ENCODE measurements at places on chromosomes 2 and 18.
A peak's percentile ranks its signal among the peaks of the same experiment; 100 is the strongest.

GRCh38 chr2:13533524-13533922, 816.8 kb downstream of the TRIB2 start:
- DNase-seq: no peak

- no peak for DNase-seq
Observed at GRCh38 chr2:45458909-45459563, 152.0 kb downstream of the SRBD1 start.

DNA sequence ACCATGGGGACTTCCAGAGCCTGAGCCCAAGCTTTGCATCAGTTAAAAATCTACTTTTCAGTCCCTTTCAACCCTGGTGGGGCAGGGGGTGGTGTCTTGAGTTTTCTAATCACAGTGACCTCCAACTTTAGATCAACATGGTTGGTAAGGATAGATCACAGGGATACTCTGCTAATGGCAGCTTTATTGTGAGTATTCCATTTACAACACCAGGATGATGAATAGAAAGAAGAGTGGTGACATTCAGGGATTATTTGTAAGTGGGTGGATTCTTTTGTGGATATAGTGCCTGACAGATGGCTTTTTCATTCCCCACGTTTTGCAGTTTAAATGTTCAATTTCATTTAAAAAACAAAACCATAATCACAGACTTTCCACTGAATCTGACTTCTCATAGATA, 51.3 kb downstream of the ZNF532 start:
- DNase-seq: no peak

GRCh38 chr2:120252225-120253020, at the start of gene RALB:
RALB (plus strand) TSS chr2:120252852; CDS start chr2:120278665, 25,813 bp downstream.
- peak; percentile 99 for DNase-seq

DNA sequence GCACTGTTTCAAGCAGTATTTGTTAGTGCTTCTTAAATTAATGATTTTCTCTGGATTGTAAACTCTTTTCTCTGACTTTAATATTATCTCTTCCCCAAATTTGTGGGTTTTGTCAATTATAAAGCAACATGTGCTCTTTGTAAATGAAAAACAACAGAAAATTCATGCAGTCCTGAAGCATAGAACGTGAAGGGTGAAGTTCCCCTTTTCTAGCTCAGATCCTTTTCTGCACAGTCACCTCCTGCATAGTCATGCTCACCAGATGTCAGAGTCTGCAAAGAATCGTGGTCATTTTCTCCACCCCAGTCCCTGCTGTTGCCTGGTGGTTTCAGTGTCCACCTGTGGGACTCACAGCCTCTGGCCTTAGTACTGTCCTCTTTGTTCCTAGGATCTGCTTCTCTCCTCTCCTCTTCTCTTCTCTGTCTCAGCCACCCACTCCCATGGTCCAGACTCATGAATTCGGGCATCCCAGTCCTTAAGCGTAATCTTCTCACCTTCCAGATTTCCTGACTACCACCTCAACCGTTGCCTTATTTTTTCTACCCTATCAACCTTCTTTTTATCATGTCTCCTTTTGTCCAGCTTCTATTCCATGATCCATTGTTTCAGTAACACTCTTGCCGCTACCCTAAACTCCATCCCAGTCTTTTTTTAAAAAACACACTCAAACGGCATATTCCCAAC, 229.1 kb downstream of the RTP5 start:
- DNase-seq: no peak

GRCh38 chr2:105518897-105519296, 120.0 kb upstream of the FHL2 start:
- no peak for DNase-seq

GRCh38 chr2:36450466-36451196, 95.1 kb downstream of the CRIM1 start:
- DNase-seq: no peak

- no peak for DNase-seq
Observed at GRCh38 chr2:62506421-62506750, 391 bp upstream of the TMEM17 start.

DNA sequence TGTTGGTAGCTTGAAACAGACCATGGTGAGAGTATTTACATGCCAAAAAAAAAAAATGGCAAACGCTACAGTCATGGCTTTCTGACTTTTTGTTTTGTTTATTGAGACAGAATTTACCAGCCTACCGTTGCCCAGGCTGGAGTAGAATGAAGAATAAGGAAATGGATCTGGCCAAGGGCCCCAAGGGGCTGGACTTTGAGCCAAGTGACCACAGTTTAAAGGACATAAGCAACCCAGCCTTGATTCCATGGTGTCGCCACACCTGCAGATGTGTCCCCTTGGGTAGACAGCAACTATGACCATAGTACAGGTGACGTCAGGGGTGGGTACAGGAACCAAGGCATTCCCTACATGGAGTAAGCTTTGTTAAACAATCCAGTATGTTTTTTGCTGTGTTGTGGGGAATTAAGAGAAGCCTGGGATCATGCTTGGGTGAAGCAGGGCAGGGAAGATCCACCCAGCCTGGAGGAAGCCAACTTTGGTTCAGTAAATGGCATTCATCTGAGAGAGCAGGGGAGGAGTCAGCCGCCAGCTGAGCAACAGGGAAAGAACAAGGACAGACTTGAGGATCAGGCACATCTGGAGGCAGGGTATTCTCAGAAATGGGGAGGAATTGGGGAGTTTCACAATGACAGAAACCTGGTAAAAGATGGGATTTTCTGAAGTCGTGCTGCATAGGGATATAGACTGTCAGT, 110.3 kb upstream of the SH3BP4 start:
- DNase-seq: no peak

DNA sequence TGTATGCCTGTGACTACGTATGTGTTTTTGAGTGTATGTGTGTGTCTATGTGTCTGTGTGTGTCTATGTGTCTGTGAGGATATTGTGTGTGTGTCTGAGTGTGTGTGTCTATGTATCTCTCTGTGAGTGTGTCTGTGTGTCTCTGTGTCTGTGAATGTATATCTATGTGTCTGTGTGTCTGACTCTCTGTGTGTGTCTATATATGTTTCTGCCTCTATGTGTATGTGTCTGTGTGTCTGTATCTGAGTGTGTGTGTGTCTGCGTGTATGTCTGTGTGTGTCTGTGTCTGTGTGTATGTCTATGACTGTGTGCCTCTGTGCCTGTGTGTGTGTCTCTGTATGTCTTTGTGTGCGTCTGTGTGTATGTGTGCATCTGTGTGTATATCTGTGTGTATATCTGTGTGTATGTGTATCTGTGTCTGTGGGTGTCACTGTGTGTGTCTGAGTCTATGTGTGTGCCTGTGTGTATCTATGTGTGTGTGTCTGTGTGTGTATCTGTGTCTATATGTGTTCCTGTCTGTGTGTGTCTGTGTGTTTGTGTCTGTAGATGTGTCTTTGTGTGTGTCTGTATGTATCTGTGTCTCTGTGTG, 172.7 kb downstream of the MYCN start:
- no peak for DNase-seq

DNA sequence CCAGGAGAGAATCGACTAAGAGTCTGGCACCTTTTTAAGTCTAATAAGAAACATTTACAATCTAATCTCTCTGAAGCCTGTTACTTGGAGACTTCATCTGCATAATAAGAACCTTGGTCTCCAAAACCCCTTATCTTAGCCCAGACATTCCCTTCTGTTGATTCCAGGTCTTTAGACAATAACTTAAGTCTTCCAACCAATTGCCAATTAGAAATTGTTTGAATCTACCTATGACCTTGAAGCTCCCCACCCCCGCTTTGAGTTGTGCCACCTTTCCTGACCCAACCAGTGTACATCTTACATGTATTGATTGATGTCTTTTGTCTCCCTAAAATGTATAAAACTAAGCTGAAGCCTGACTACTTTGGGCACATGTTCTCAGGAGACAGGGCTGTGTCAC, 49.5 kb upstream of the DTNA start:
- DNase-seq: no peak

- DNase-seq: no peak
Observed at GRCh38 chr2:41543726-41544125, 504.1 kb upstream of the PKDCC start.

DNA sequence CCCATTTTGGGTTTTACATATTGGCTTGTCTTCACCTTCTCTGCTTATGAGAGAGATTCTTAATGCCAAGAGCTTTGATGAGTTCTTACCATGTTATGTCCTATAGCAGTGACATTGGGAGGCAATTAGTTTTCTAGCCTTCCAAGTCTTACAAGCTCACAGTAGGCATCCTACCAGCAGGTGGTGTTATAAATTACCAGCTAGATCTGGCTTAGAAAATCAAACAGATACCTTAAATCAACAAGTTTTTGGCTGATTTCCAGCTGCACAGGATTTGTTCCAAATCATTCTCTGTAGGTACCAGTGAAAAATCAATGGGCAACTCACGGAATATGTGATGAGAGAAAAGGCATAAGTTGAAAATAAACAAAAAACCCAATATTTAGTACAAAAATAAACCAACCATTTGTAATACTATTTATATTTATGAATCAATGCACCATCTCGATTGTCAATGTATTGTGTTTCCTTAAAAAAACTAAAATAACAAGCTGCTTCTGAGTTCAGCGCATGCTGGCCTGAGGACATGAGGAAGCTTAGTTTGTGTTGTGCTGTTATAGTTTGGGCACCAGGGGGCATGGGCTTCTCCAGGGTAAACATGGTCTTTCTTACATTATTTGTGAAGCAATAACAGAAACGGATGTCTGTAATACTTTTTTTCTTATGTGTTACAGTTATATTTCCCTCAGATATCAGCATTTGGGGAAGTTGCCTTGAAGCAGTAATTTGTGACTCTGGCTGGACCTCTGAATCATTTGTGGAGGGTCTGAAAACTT, 34.1 kb upstream of the NXPH2 start:
- no peak for DNase-seq

DNA sequence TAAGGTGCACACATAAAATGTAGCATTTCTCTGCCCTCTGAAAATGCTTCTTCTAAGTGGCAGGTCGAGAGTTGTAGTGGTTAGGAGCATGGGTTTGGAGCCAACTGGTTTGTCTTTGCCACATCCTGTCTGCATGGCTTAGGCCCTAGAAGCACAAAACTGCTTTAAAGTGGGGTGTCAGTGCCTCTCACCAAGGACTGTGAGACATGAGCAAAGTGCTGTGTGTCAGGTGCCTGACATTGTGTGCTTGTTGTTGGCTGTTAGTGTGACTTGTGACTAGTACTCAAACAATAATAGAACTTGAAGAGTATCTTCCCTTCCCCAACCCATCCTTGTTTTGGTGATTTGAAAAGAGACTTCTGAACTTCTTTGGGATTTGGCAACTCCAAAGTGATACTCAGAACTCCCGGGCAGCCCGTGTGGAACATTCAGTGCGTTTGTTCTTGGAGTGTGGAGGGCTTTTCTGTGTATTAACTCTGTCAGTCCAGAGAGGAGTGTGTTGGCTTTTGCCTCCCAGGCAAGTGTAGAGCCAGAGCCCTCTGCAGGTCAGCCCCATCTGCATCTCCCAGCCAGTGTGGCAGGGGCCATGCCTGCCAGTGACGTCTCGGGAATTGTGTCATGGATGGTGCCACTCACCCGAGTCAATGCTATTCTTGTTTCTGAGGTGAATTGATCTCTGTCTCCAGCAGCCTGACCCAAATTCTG, 5.0 kb downstream of the MGAT5 start:
- peak; percentile 8 for DNase-seq

- DNase-seq: peak; percentile 53
Observed at GRCh38 chr2:231926761-231927565, 767 bp upstream of the NPPC start.

GRCh38 chr2:204977914-204978313, 432.6 kb downstream of the PARD3B start:
- DNase-seq: no peak

DNA sequence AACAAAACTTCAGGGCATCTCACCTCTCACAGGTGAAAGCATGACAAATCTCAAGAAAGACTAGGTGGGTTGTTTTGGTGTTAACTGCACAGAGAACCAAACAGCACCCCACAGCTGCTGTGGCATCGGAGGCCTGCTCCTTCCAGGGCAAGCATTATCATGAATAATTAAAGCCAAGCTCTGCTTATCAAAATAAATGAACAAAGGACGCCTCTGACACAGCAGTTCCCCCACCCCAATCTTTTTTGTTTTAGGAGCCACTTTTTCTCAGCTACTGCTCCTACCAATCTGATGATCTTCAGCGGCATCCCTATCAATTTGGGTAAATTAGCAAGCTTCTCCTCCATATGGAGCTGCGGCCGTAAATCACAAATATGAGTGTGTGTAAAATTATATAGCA, 58.6 kb downstream of the KLF7 start:
- DNase-seq: no peak

DNA sequence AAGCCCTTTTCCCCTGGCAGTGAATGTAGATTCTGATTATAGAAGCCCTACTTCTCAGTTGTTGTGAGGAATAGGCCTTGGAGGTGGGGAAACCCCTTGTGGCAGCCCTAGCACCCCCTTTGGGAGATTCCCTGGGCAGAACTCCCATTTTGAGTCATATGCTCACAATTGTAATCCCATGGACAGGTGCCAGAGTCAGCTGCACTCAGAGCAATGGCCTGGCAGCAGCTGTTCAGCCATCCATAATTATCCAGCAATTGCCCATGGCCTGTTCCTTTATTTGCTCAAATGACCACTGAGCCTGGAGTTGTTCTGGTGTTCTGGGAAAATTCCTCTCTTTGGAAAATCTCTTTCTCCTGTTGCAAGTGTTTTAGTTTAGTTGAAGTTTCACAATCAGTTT, 71.7 kb downstream of the PTRHD1 start:
- DNase-seq: peak; percentile 37

DNA sequence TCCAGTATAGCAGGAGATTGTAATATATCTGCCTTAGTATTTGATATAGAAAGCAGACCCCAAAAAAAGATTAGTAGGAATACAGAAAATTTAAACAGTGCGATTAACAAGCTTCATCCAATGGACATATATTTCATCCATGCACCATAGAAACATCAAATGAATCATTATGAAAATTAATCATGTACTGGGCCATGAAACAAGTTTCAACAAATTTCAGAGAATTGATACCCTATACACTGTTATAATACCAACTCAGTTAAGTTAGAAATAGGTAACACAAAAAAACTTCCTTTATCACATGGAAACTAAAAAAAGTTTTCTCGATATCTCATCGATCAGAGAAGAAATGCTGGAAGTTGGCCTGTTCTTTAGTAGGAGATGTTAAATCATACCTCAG, 192.1 kb upstream of the STON1 start:
- DNase-seq: no peak

- DNase-seq: no peak
Observed at GRCh38 chr2:182592691-182593393, 123.2 kb upstream of the DNAJC10 start.

GRCh38 chr2:232456296-232457120, 555 bp downstream of the ALPI start:
- DNase-seq: no peak

GRCh38 chr2:200394045-200394444, 87.6 kb downstream of the SPATS2L start:
- no peak for DNase-seq
